Activated naive CD4-positive, alpha-beta T cell treated with anti-CD3 and anti-CD28 coated beads, Interleukin-2, amount 50 U/mL, for 72 hours (primary cell): ENCODE measurements at places on chromosomes 16 and 17.

DNA sequence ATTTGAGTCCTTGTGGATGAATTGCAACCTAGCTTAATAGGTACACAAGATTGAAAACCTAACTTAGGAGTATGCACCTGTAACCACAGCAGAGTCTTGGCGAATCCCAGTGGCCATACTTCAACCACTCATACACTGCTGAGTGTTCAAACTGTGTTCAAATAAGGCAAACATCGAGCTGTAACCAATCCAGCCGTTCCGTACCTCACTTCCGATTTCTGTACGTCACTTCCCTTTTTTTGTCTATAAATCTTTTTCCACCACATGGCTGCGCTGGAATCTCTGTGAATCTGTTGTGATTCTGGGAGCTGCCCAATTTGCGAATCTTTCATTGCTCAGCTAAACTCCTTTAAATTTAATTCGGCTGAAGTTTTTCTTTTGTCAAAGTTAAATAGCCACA, 190.6 kb downstream of the MAF start:
- no peak for DNase-seq

DNA sequence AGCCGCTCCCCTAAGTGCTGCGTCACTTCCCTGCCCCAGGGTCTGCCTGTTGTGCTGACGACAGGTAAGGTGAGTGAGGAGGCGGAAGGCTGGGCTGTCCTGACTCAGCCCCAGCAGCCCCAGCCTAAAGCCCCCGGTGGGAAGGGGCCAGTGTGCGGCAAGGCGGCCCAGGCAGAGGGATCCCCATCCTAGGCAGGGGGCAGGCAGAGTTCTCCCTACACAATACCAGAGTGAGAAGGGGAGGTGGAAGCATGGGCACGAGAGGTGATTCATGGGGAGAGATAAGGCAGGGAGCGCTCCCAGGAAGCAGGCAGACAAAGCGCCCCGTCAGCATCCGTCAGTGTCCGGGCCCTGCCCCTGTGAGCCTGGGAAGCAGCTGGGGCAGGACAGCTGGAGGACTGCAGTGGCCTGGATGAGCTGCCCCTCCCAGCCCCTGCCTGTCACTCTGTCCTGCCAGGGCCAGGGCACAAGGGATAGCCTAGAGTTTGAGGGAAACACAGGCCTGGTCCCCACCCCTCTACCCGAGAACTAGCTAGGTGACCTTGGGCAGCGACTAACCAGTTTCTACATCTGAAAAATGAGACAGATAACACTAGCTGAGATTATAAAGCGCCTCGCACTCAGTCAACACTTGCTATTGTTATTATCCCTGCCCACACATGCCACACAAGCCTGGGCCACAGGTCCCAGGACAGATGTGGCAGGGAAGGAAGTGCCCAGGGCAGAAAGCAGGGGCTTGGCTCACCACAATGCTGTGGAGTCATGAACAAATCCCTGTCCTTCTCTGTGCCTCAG, 3.8 kb downstream of the FAM83G start:
- DNase-seq = no peak

- no peak for DNase-seq
Observed at GRCh38 chr16:9846362-9847099, 335.7 kb downstream of the GRIN2A start.

DNA sequence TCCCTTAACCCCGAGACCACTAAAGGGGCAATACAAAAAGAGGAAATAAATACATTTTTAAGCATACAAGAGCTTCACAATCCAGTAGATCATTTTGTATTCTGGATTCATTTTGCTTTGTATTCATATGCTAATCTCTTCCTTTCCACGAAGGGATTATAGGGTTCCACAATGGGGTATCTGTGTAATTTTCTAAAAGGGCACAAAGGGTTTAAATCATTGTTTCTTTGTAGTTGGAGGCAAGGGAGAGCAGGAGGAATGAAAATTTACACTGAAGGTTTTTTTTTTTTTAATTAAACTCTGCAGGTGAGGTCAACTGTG, 592 bp upstream of the NUFIP2 start:
- DNase-seq = no peak

GRCh38 chr16:12145918-12146317, 169.4 kb downstream of the SNX29 start:
- no peak for DNase-seq

DNA sequence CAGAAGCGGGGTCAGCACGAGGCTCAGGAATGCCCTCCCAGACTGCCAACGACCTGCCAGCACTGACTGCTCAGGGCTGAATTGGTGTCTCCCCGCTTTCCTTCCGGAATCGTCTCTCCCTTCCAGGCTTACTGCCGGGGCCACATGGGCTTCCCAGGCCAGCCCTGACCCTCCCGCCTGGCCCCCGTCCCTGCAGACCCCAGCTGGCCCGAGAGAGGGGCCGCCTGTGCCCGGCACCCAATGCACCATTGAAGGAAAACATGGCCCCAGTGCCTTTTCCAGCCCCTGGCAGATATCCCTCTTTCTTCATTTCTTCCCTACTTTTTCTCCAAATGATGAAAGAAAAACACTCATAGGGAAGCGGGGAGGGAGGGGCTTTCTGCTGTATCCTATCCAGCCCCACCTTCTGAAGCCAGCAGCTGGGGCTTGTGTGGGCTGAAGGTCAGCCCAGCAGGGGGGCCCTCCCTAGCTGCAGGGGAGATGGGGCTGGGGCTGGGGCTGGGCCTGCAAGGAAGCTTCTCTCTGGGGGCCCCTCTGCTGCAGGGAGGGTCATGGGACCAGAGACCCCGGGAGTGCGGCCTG, 25.9 kb downstream of the ZNF469 start:
- DNase-seq = no peak

- DNase-seq = no peak
Observed at GRCh38 chr17:39939588-39940419, 12.3 kb downstream of the LRRC3C start.
